A673 (cell line): ENCODE measurements at places on chromosomes 3 and 15. TPM values are rescaled to one million over a fixed set of nuclear protein-coding genes. Genes with fewer than 3 reads are reported as not detected.

Gene RFTN1
- total RNA-seq = 0.60 and 1.2 TPM in 2 replicates

Gene SPSB4
- 0.39 and 0.66 TPM in 2 replicates for total RNA-seq

Gene LYZL4
- not detected in 2 replicates for total RNA-seq

Gene VILL
- 2.9 and 4.2 TPM in 2 replicates for total RNA-seq

Gene CD47
- 28.2 and 34.7 TPM in 2 replicates for total RNA-seq

Gene PAK6
- total RNA-seq = 0.84 and 1.5 TPM in 2 replicates

Gene IMP3
- total RNA-seq = 76.5 and 84.5 TPM in 2 replicates

Gene MCF2L2
- total RNA-seq = 0.26 TPM in 1 of 2 replicates, not detected in the other

Gene FBXO40
- total RNA-seq = not detected in 2 replicates

Gene TJP1
- total RNA-seq = 34.7 and 42.9 TPM in 2 replicates

Gene TRAT1
- not detected in 2 replicates for total RNA-seq

Gene CACNA1D
- 0.85 TPM in 1 of 2 replicates, not detected in the other for total RNA-seq

Gene SERPINI2
- not detected in 2 replicates for total RNA-seq

Gene AHSG
- 3.2 and 4.9 TPM in 2 replicates for total RNA-seq

Gene LNP1
- total RNA-seq = 4.3 and 5.3 TPM in 2 replicates

Gene TOMM70
- total RNA-seq = 54.4 and 55.1 TPM in 2 replicates

Gene FGD5
- total RNA-seq = not detected in 2 replicates

Gene WDR76
- total RNA-seq = 61.3 and 65.2 TPM in 2 replicates

Gene MAGEL2
- not detected in 2 replicates for total RNA-seq

Gene ZNF620
- 6.0 and 7.9 TPM in 2 replicates for total RNA-seq

Gene STRA6
- 0.84 and 1.5 TPM in 2 replicates for total RNA-seq

Gene LMOD3
- total RNA-seq = not detected in 2 replicates

Gene ARHGAP31
- total RNA-seq = 7.8 and 12.0 TPM in 2 replicates

Gene KLHL40
- total RNA-seq = not detected in 2 replicates
